ENCODE measurements at places on chromosomes 2 and 18.

- no peak for DNase-seq
Measured at GRCh38 chr2:120620025-120620793, 115.5 kb upstream of the GLI2 start.

DNA sequence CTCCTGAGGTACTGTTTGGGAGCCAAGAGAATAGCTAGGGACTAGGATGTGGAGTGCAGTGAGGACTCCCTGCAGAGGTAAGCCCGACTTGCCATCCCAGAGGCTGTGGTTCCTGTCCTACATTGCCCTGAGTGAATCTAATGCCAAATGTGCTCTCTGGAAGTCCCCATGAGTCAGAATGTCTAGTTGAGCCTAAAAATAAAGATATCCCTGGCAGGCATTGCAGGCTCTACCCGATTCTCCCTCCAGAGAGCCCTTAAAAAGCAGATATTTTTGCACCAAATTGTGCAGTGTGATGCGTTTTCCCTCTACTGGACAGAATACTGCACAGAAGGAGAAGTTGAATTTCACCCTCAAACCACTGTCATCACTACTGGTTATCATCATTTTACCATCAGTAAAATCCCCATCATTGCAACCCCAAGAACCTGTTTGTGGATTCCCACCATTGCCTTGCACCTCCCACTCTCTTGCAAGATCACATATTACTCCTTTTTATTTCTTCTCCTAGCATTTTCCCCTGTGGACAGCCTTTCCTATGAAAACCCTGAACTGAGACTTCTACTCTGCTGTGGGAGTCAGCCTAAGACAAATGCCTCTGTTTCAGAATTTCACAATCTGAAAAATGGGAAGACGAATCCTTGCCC lies 98.0 kb downstream of the MARCHF4 start:
- DNase-seq, result peak; percentile 87

DNA sequence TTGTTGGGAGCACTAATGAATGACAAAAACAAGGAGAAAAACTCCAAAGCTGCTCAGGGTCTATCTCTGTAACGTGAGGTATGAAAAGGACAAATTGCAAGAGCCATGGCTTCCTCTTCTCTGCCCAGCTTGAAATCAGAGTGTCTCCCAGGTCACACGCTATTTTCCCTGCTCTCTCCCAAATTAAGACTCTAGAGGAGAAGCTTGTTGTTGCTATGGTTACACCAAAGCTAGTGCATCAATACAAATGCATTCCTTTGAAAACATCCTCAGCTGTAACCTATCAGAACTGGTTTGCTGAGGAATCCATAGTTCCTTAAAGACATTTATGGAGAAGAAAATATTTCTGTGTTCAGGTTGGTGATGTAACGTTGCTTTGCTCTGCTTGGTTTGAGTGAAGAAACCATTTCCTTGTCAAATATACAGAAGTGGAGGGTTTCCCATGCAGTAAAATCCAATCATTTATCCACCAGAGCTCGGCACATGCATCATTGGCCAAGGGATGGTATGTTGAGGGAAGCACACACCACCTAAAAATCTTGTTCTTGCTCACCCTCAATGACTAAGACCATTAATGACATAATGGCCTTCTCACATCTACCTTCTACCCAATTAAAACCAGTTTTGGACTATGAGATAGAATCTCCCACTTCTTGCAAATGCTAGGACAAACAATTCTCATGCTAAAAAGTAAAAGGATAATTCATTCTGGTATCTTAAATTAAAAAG lies 2135.6 kb upstream of the CELF4 start:
- DNase-seq, result no peak

DNA sequence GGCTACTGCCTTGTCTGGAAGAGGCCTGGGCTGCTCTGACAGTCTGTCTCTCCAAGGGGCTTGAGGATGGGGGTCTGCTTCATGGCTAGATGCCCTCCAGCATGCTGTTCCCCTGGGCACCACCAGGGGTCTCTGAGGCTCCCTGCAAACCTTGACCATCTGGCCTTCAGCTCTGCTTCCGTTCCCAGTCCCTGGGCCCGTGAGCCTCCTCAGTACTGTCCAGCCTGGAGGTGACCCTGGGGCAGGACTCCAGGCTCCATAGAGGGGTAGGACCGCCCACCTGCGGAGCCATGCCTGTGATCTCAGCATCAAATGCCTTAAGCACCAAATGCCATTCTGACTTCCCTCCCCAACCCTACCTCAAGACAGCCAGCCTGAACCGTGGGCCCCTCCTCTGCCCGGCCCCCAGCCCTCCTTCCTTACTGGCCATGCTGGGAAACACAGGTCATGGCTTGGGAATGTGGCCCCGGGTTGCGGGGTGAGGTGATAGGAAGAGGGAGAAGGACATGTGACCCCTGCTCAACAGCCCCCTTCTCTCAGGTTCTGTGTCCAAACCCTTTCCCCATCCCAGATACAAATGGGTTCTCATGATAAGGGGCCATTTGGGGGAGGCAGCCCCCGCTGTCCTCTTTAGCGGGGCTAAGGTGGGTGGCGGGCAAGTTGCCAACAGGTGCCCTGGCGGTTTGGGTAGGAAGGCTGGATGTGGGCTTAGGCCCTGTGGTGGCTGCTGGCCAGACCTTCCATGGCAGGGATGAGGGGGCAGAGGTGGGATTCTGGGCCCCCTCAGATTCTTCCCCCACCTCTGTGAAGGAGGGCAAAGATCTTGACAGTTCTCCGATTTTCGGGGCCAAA lies 25.0 kb downstream of the SPEG start:
- DNase-seq, result peak; percentile 78

- DNase-seq, result peak; percentile 54
Measured at GRCh38 chr18:26621161-26622026, 73.0 kb upstream of the KCTD1 start.

Data from RPMI7951 (cell line).